ENCODE measurements at places on chromosomes 4 and X.
A peak's percentile ranks its signal among the peaks of the same experiment; 100 is the strongest.

DNA sequence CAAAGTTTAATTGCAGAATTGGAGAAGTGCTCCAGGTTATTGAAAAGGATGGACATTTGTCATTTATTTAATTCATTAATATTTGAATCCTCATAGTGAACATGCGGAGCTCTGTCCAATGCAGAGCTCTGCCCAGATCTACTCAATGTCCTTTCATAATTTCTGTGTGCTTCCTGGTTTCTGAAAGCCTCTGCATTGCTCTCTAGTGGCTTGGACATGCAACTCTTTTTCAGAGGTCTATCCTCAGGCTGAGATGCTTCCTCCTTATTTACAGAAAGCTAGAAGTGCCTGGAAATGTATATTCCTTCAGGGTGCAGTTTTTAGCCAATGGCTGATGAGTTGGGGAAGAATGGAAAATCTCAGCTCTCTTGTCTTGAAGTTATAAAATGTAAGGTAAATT, 786.1 kb upstream of the AADAT start:
- no peak for DNase-seq

DNA sequence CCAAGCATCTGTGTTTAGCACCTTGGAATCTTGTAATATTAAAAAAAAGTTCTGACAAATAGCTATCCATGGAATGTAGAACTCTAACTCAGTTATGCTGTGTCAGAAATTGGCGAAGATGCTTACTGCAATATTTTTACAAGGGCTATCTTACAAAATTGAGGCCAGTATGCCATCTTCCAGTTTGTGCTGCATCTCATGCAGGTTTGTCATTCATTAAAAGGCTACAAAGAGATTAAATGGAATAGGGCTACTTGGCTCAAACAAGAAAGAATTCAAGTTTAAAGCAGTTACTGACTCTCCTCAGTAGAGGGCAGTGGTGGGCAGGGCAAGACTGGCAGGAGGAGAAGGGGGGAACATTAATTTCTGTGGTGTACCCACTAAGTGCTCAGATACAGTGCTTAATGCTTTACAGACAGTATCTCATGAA, 66.5 kb downstream of the SHROOM4 start:
- peak; percentile 35 for DNase-seq

GRCh38 chr4:38964942-38965775, 67.0 kb downstream of the TMEM156 start:
- no peak for DNase-seq

- DNase-seq = no peak
These were observed 94.4 kb downstream of the NWD2 start for GRCh38 chr4:37338972-37339371.

- no peak for DNase-seq
These were observed 183.1 kb upstream of the S100G start for GRCh38 chrX:16466640-16467432.

- DNase-seq = no peak
These were observed 14.1 kb downstream of the LRIT3 start for GRCh38 chr4:109861916-109862511.

GRCh38 chrX:81957900-81958545, 756.1 kb downstream of the SH3BGRL start:
- peak; percentile 15 for DNase-seq

DNA sequence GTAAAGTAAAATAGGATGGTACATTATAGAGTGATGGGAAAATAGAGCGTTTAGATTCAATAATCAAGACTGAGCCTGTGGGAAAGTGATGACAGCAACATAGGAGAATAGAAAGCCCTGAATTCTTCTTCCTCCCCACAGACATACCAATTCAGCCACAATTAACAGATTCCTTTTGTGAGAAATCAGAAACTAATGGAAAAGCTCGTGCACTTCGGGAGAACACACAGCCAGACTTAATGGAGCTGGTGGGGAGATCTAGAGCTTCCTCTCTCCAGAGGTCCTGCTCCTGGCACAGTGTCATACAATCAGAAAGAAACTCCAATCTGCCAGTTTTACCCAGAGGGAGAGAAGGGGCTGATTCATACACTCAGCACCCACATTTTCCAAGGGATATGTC, 676.3 kb upstream of the BOD1L1 start:
- DNase-seq = peak; percentile 19

GRCh38 chr4:9600246-9600645, 156.0 kb downstream of the DEFB131A start:
- DNase-seq = no peak

DNA sequence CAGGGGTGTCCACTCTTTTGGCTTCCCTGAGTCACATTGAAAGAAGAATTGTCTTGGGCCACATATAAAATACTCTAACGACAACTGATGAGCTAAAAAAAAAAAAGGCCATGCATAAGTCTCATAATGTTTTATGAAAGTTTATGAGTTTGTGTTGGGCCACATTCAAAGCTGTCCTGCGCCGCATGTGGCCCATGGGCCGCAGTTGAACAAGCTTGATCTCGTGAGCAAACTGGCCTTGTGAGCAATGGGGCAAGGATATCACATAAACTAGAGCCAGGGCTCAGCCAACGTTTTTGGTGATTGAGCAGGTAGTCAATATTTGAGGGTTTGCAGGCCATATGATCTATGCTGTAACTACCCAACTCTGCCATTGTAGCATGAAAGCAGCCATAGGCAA, 44.6 kb upstream of the PHKA2 start:
- no peak for DNase-seq

GRCh38 chr4:96993560-96993959, 1149.7 kb downstream of the STPG2 start:
- DNase-seq = no peak

GRCh38 chr4:80141543-80141942, 55.8 kb upstream of the PRDM8 start:
- no peak for DNase-seq

DNA sequence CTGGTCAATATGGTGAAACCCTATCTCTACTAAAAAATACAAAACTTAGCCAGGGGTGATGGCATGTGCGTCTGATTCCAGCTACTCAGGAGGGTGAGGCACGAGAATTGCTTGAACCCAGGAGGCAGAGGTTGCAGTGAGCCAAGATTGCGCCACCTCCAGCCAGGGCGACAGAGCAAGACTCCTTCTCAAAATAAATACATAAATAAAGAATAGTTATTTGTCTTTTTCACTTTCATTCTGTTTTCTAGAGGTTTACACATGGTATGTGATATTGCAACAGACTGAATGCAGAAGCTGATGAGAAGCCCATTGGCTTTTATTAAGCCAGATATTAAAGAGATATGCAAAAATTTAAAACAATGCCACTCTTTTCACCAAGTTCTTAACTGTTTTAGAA, 8.2 kb downstream of the KLHL15 start:
- no peak for DNase-seq

DNA sequence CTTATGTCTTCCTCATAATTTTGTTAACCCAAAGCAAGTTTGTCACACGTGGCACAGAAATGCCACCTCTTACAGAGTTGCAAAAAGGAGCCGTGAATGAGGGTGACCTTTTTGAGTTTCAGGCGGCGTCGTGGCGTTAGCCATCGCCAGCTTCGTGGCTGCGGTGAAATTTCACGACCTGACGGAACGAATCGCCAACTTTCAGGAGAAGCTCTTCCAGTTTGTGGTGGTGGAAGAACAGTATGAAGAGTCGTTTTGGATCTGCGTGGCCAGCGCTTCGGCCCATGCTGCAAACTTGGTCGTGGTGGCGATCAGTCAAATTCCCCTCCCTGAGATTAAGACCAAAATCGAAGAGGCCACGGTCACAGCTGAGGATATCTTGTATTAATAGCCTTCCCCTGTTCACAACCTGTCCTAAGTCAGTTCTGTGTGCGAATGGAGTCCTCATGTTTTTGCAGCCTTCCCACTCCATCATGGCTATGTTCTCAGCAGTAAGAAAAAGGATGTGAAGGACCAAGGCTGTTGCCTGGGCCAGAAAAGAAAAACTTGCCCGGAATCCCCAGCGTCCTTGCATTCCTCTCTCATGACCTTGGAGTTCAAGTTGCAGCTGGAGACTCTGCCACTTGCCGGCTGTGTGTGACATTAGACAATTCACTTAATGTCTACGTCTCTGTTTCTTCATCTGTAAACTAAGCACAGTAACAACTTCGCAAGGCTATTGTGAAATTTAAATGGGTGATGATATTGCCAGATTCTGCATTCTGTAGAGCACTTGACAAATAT, 11.9 kb downstream of the CLRN2 start:
- DNase-seq = no peak

GRCh38 chrX:14676431-14676830, 147.1 kb downstream of the GLRA2 start:
- no peak for DNase-seq

DNA sequence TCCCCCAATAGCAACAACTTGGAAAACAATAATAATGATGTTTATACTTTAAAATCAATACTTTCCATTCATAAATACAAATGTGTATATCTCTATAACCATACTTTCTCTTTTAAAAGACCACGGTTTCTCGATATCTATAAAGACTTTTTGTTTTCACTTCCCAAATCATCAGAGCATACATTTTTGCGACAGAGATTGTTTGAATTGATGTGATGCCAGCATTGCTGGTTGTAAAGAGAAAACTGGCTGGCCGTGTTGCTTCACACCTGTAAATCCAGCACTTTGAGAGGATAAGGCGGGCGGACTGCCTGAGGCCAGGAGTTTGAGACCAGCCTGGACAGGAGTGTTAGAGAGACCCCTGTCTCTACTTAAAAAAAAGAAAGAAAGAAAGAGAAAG, 77.6 kb upstream of the ZNF518B start:
- DNase-seq = no peak

DNA sequence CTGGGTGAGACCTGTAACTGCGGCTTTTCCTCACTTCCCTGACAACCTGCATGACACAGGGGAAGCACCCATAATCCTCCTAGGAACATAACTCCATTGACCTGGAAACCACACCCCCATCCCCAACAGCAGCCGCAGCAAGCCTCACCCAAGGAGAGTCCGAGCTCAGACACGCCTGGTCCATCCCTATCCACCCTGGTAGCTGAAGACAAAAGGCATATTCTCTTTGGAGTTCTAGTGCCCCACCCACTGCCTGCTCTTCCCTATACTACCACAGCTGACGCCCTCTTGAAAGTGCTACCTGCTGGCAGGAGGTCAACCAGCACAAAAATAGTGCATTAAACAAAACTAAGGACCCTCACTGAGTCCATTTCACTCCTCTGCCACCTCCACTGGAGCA, 1080.9 kb upstream of the IGFBP7 start:
- DNase-seq = no peak

DNA sequence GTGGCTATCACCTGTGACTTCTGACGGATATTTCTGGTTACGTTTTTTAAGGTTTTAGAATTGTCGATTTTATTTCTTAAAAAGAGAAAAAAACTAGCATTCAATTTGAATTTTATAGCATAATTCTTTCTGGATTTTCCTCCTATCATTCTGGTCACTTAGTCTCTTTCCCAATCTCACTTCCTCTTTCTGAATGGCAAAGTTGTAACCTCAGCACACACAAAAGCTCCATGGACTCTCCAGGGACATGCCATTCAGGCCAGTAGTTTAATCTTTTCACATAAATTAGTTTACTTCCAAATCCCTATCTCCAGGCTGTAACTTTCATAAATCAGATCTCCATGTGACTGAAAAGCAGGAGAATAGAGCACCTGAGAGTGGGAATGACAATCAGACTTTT, 110.7 kb downstream of the ARAP2 start:
- DNase-seq = peak; percentile 79

GRCh38 chr4:162015090-162015489, 148.7 kb downstream of the FSTL5 start:
- DNase-seq = peak; percentile 43

GRCh38 chrX:103215425-103215991, 600 bp downstream of the BEX4 start:
- no peak for DNase-seq

DNA sequence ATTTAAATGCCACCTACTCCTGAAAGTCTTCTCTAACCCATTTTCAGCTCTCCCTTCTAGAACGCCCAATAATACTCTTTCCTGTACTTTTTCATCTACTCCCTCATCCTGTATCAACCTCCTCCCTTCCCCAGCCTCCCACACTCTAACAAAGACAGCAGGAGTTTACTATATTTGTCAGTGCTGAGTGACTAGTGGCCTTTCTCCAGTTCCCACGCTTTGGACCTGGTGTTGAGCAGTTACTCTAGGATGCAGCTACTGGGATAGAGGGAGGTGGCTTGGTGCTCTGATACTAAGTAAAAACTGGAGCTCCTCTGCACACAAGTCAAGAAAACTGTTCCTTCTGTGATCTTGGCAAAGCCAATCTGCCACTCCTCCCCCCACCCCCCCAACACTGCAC, 36.1 kb upstream of the KLHL13 start:
- no peak for DNase-seq
